CD8-positive, alpha-beta memory T cell (primary cell): ENCODE measurements at places on chromosomes 6 and 20. TPM values are rescaled to one million over a fixed set of nuclear protein-coding genes. Genes with fewer than 3 reads are reported as not detected.

GRCh38 chr20:47917549-47918070, 132.3 kb upstream of the SULF2 start:
- DNase-seq: no peak
- no peak overlapping the region for H3K27ac ChIP-seq
- H3K4me1 ChIP-seq: no peaks in the 10 kb centered on the region
- H3K27me3 ChIP-seq: no peaks in the 10 kb centered on the region
- no peaks in the 10 kb centered on the region for H3K36me3 ChIP-seq

GRCh38 chr20:46572153-46572552, 21.7 kb upstream of the OCSTAMP start:
- H3K4me1 ChIP-seq: no peaks in the 10 kb centered on the region
- no peak overlapping the region for H3K27ac ChIP-seq
- no peak for DNase-seq
- H3K36me3 ChIP-seq: no peaks in the 10 kb centered on the region

Gene EFCAB8
- polyA plus RNA-seq: not detected

- DNase-seq: no peak
- H3K4me1 ChIP-seq: no peaks in the 10 kb centered on the region
- H3K36me3 ChIP-seq: no peaks in the 10 kb centered on the region
- no peaks in the 10 kb centered on the region for H3K27me3 ChIP-seq
- H3K4me3 ChIP-seq: no peak overlapping the region
Observed at GRCh38 chr6:153538491-153538890, 407.4 kb upstream of the RGS17 start.

GRCh38 chr6:64984948-64985347, 722.1 kb downstream of the EYS start:
- H3K4me1 ChIP-seq: no peaks in the 10 kb centered on the region
- H3K36me3 ChIP-seq: no peaks in the 10 kb centered on the region
- no peak for DNase-seq
